Cortex of kidney (tissue), 1 donor: ENCODE measurements at places on chromosomes 3 and 15.

DNA sequence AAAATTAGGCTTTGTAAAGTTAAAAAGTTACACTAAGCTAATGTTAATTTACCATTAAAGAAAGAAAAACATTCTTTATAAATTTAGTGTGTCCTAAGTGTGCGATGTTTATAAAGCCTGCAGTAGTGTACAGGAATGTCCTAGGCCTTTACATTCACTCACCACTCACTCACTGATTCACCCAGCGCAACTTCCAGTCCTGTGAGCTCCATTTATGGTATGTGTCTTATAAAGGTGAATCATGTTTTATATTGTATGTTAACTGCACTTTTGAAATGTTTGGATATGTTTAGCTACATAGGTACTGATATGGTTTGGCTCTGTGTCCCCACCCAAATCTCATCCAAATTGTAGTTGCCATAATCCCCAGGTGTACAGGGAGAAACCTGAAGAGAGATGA lies 549.7 kb upstream of the EPHA6 start:
- DNase-seq: no peak

DNA sequence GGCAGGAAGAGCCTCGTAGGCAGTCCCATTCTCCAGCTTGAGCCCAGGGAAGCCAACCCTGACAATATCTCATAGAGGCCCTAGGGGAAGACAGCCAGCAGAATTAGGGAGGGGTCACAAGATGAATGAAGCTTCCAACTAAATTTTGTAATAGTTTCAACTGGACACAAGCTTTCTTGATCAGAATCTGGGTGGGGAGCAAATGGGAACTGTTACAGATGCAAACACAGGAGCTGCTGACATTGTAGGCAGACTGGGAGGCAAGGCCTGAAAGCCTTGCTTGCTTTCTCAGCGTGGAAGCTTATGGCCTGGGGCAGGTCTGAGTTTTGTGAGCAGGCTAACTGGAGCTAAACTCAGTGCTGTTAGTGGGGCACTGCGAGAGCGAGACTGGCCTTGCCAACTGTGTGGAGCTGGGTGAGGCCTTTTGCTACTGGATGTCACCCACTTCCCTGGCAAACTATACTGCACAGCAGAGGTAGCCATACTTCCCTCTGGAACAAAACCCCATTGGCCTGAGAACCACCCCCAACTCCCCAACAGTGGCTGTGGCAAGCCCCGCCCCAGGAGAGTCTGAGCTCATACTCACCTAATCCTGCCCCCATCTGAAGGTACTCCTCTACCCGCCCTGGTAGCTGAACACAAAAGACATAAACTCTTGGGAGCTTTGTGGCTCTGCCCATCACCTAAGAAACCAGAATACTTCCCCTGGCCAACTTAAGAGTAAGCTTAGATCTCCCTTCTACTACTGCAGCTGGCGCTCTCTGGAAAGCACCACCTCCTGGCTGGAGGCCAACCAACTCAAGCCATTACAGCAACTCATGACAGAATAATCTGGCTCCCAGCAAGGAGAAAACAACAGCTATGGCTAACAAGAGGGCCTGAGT lies 42.9 kb downstream of the CFAP20DC start:
- no peak for DNase-seq

DNA sequence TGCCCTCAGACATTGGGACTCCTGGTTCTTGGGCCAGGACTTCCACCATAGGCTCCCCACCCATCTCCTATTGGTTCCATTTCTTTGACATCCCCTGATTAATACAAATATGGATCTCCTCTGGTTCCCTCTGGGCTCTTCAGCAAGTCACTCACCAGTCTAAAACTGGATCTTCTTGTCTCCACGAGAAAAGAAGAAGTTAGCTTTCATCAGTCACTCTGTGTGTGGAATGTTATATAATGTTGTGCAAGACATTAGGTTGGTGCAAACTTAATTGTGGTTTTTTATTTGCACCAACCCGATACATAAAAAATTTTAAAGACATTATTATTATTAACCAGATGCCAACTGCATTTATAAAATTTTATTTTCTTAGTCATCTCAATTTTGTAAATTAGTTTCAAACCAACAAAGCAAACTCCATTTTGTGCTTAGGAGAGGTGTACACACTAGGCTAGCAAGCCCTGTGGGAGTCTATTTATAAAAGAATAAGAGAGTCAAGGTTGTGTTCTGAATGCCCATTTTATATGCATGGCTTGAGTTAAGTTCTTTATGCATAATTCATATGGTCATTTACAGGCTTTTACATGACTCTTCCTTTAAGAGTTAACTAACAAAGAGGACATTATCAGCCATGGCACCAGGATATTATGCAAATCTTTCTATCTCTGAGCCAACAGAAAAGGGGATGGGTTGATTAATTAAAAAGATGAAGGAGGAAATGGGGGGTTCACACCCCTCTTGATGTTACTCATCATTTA lies 35.1 kb upstream of the IL12A start:
- no peak for DNase-seq

DNA sequence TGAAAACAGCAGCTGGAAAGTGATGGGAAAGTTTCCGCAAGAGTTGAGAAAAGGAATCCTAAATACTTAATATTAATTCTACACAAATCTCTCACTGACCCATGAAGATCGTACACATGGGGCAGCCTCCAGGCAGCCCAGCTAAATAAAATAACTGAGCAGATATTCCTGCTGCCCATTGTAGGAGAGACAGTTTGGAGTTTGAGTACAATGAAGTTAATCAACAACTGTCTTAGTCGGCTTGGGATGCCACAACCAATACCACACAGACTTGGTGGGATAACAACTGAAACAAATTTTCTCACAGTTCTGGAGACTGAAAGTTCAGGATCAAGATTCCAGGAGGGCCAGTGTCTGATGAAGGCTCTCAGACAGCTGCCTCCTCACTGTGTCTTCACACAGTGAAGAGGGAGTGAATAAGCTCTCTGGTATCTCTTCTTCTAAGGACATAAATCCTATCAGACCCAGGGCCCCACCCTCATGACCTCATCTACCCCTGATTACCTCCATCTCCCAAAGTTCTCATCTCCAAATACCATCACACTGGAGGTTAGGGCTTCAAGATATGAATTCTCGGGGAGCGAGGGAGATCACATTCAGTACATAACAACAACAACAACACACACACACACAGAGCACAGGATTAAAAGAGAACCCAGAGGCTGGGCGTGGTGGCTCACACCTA lies 9.7 kb downstream of the TRPM7 start:
- no peak for DNase-seq
